AG04450 (cell line): ENCODE measurements at places on chromosomes 4 and X. TPM values are rescaled to one million over a fixed set of nuclear protein-coding genes. Genes with fewer than 3 reads are reported as not detected.

BEX2 gene
- 0.14 and 0.25 TPM in 2 replicates for polyA plus RNA-seq

MAGEE1 gene
- 0.16 and 0.35 TPM in 2 replicates for polyA plus RNA-seq

TEX11 gene
- polyA plus RNA-seq, result not detected in 2 replicates

SUPT20HL1 gene
- polyA plus RNA-seq, result not detected in 2 replicates

ARHGAP36 gene
- polyA plus RNA-seq, result not detected in 2 replicates

ADRA2C gene
- not detected in 2 replicates for polyA plus RNA-seq

PGRMC2 gene
- polyA plus RNA-seq, result 43.5 and 50.9 TPM in 2 replicates

TRIM60 gene
- polyA plus RNA-seq, result not detected in 2 replicates

SLC34A2 gene
- not detected in 2 replicates for polyA plus RNA-seq

TLR2 gene
- 0.22 and 0.24 TPM in 2 replicates for polyA plus RNA-seq
